ENCODE measurements at places on chromosomes 3 and 15.

DNA sequence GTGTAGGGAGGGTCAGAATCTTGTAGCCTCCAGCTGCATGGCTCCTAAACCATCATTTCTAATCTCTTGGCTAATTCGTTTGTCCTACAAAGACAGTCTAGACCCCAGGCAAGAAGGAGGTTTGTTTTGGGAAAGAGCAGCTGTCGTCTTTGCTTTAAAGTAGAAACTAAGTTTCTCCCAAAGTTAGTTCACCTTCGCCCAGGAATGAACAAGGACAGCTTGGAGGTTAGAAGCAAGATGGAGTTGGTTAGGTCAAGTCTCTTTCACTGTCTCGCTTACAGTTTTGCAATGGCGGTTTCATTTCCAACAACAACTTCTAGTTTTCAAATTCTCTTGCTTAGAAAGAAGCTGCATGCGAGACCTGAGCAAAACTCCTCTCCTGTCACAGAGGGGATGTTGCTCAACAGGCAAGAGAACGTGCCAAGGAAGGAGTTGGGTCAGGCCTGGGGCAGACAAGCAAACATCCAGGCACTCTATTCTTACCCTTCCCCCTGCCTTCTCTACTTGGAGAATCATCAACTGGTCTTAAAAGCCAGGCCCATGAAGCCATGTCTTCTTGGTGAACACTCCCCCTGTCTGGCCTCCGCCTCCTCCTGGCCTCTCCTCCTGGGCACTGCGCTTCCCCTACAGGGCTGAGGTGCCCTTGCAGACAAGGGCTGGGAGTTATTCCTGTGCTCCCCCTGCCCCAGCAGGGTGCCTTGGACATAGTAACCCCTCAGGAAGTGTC lies 57.6 kb downstream of the TMEM44 start:
- peak; percentile 73 for DNase-seq

DNA sequence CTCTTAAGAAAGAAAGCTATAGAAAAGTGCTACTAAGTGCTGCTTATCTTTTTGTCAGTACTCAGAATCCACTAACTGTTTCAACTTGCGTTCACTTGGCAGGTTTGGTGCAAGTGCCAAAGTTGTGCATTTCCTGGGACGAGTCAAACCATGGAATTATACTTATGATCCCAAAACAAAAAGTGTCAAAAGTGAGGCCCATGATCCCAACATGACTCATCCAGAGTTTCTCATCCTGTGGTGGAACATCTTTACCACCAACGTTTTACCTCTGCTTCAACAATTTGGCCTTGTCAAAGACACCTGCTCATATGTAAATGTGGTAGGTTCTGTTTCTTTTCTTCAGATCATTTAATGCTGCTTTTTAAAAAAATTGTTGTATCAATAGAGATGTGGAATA lies 32.6 kb downstream of the GYG1 start:
- DNase-seq: no peak

DNA sequence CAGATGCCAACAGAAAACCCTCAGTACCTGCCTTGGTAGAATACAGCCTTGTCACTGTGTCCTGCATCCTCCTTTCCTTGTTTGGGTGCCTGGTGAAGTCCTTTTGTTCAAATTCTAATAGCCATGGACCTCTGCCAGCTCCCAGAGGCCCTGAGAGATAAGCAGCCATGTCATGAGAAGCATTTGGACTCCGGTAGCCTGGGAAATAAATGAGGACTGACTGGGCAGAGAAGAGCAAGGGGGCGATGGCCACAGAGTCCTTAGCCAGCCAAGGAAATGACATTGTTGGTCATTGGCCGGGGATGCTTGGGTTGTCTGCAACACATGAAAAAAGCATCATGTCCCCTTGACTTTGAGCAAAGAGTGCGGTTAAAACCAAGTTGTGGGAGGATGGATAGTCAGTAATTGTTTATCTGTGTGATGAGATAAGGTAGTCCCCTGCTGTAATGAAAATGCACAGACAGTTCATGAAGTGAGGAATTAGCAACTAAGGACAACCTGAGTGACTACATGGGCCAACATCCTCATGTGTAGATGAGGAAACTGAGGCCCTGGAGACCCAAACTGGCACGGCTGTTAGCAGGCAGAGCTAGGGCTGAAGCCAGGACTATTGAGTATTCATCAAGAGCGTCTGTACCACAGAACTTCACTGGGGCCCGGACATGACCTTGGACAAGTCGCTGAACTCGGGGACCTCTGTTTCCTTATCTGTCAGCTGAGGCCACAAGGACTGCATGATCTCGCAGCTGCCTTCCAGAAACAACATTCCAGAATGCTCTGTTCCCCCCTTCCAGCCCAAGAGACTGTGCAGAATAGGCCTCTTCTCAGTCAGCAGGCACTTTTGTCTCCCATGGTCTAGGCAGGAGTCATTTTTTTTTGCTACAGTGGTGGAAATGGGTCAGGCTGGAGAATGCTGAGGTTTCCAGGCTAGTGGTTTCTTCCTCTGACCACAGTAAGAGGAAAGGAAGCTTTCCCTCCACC lies 90.5 kb upstream of the CTDSPL start:
- DNase-seq: no peak

DNA sequence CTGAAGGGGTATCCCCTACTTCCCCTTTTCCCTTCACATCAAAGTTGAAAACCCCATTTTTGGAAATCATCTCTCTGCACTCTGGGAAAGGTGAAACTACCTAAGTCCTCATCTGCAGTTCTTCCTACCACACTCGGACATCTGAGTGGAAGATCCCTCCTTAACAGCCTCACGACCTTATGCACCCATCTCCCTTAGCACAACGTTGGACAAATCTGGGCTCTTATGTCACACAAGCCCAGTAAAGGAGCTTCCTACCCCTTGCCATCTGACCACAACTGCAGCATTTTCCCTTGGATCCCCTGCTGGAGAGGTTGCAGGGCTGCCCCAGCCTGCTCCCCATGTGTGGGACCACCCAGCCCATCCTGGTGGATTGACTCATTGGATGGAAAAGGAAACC lies 252.1 kb upstream of the ST8SIA2 start:
- no peak for DNase-seq

DNA sequence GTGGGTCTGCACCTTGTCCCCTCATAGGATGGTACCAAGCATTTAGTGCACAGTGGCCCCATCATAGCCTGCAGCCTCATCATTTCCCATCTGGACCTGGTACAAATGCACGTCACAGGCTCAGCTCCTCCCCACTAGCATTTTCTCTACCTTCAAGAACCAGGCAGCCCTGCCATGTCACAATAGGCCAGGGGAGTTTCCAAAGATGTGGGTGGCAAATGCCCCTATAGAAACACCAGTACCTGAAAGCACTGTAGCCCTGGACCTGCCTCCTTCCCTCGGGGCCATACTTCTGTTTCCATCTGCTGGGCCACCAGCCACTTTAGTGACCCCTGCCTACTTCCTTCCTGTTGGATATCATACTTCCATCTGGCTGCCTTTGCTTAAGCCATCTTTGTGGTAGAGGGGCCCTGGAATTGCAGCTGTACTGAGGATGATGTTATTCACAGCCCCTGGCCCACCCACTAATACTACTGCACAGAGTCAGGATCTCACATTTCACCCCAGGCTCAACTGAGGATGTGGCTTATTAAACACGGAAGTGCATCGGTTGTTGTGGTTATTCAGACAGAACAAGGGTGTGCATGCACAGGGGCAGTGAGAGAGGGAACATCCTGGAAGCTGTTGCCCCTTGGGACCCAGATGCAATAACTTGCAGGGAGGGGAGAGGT lies 3.8 kb downstream of the TCTA start:
- no peak for DNase-seq

GRCh38 chr3:146466604-146467003 lies 2.8 kb downstream of the PLSCR2 start:
- no peak for DNase-seq

GRCh38 chr3:42507252-42507651 lies 4.8 kb downstream of the VIPR1 start:
- no peak for DNase-seq

- no peak for DNase-seq
Observed at GRCh38 chr3:14798231-14798630, 20.5 kb upstream of the FGD5 start.

DNA sequence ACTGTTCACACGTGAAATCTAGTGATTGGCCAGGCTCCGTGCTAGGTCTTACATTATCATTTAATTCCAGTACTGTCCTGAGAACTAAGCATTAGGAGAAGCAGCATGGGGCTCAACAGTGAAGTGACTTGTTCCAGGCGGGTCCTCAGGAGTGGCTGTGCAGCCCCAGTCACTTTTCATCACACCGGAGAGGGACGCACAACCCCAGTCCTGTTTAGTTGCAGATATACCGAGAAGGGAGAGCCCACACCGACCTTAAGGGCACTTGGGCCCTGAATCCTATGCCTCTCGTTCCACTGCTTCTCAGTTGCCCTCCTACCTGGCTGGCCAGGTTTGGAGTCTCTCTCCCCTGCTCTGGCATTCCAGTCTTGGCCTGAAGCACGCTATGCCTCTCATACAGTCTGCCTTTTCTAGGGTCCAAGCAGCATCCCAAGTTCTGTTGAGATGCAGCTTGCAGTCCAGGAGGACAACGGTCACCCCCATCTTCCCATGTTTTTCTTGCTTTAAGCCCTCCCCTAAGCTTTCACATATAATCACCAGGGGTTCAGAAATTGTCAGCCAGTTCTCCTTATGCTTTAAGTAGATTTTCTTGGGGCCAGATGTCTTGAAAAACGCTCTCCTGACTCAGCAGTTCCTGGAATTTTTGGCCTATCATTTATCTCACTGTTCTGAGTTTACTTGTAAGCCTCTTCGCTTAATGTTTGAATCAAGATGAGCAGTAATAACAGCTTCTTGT lies 10.1 kb downstream of the FAM131A start:
- no peak for DNase-seq

DNA sequence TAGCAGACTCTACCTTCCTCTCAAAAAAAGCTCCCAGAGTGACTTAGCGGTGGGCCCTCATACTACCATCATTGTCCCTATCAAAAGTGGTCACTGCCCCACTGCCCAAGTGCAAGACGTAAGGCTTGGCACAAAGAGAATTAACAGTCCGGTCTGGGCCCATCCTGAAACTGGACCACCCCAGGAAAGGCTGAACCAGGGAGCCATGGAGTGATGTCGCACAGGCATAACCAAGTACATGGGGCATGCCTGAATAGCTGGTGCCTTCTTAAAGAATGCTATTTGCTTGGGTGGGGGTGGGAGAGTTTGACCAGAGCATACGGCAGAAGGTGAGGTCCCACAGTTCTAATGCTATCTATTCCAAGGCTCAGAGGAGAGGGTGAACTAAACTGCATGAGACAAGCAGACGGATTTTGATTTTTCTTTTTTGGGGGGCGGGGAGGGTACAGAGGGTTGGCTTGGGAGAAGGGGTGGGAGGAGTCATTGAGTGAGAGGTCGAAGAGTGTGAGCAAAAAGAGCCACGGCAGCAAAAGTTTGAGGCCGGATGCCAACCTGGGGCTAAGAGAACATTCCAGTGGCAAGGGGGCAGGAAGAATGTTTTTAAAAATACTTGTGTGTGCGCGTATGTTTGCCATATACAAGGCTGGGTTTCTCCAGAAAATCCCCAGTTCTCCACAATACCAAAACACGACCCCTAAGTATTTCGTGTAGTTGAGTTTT lies 50.2 kb downstream of the FAM174B start:
- DNase-seq: no peak

DNA sequence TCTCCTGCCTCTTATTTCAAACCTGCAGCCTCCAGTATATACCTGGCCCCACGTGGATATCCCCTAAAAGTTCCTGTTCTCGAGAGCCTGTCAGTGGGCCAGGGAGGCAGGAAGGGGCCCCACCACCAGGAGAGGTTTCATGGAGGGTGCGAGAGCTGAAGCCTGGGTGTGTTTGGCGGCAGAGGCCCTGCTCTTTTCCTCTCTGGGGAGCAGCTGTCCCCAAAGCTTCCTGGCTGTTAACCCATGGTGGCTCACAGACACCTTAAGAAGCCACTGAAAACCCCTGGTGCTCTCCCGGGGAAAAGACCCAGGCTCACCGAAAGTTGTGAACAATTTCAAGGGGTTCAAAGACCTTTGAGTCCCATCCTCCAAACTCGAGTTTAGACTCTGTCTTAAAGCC lies 1.1 kb downstream of the PRRT3 start:
- no peak for DNase-seq

DNA sequence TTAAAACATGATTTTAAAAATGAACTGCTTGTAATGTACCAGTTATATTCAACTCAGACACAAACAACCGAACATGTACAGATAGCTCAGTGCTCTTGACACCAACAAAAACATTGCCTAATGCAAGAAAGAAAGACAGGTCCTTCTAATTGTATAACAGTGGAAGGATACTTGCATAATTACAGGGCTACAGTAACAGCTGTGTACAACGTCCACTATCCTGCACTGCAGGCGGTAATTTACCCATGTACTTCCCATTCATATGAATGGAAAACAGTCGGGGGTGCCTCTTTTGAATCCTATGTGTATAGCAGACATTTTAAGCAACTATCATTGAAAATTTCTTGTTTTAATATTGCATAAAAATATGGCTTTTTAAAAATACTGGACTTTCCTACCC lies 41.1 kb upstream of the PLSCR5 start:
- no peak for DNase-seq

- no peak for DNase-seq
Observed at GRCh38 chr3:126536126-126536525, 12.2 kb downstream of the CHST13 start.

- DNase-seq: peak; percentile 48
Observed at GRCh38 chr15:60396958-60397771, 621 bp downstream of the ANXA2 start.

DNA sequence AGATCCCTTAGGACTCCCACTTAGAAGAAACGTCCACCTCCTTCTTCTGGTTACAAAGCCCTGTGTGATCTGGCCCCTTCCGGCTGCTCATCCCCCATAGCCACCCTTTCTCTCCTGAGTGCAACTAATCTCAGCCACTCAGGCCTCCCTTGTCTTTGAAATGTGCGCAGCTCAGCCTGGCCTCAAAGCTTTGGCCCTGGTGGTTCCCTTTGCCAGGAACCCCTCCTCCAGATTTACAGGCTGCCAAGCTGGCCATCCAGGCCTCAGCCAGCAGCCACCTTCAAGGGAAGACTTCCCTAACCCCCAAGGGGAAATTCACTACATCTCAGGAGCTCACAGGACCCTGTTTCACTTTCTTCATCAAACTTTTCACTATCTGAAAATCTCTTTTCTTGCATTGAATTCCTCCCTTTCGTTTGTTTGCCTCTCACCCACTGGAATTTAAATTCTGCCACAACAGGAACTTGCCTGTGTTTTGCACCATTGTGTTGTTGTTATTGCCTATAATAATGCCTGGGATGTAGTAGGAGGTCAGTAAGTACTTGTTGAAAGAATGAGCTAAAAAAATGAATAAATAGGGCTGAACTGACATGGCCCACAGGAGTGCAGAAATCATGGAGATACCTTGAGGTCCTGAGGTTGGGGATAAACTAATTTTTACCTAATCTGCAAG lies 109.5 kb upstream of the PFN2 start:
- no peak for DNase-seq

DNA sequence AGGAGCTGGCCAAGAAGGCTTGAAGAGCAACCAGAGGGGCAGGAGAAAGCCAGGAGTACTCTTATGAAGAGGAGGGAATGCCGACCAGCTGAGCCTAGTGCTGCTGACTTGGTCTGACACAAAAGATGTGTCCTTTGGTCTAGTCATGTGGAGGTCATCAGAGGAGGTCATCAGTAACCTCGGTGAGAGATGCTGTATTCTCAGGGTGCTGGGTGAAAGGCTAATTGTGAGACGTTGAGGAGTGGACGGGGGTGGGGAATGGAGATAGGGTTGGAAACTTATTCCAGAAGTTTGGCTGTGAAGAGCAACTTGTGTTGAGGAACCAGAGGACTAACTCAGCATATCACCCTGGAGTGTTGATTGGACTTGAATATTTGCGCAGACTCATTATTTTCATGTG lies 5.5 kb downstream of the CRTC3 start:
- no peak for DNase-seq

GRCh38 chr15:71082803-71083202 lies 32.5 kb upstream of the THSD4 start:
- no peak for DNase-seq

- no peak for DNase-seq
Observed at GRCh38 chr3:126832933-126833332, 128.9 kb downstream of the CHCHD6 start.
